ENCODE measurements at places on chromosomes 3 and 15. TPM values are rescaled to one million over a fixed set of nuclear protein-coding genes. Genes with fewer than 3 reads are reported as not detected.

GRCh38 chr3:105369500-105370371, 3.0 kb downstream of the ALCAM start:
- H3K4me3 ChIP-seq = peak overlapping the region; percentile 77

DNA sequence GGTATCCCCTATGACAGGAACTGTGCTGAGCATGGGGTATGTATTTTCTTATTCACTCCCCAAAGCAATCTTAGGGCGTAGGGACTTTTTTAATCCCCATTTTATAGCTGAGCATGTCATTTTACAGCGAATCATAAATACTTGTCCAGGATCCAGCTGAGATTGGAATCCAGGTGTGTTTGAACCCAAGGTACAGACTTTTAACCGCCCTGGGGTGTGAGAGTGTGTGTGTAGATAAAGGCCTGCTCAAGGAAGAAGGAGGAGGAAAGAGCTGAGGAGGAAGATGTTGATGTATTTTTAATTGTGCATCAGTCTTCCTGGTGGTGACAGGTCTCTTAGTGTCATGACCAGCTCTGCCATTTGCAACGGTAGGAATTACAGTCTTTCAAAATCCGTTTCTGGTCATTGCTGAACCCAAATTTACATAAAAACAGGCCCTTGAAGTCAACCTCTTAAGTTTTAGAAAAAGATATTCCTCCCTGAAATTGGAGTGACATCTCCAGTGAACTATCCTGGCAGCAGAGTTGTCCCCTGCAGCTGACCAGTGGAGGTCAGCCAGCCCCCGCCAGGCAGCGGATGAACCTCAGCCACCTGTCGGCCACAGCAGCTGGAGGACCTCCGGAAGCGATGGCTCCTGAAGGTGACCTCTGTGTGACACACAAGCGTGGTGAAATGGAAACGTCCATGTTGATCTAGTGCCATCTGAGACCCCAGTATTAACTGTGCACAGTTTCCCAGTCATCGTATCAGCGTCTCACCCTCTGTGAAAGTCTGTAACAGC, 92.8 kb upstream of the MITF start:
- no peaks in the 10 kb centered on the region for H3K36me3 ChIP-seq
- no peaks in the 10 kb centered on the region for H3K4me1 ChIP-seq
- no peak overlapping the region for H3K27ac ChIP-seq
- H3K27me3 ChIP-seq = peaks cover 2% of the 10 kb centered on the region
- H3K4me3 ChIP-seq = no peak overlapping the region

The RCCD1 gene
- total RNA-seq = 9.5 TPM

GRCh38 chr3:185729337-185730055, 95.3 kb downstream of the IGF2BP2 start:
- H3K4me3 ChIP-seq = no peak overlapping the region
- no peak for DNase-seq
- no peaks in the 10 kb centered on the region for H3K27me3 ChIP-seq

The AP2M1 gene
- 243 TPM for total RNA-seq

Measured in hepatocyte (in vitro differentiated cells).